ENCODE measurements at places on chromosomes 5 and 9.

GRCh38 chr5:142012792-142013388 lies at the start of gene GNPDA1:
GNPDA1 (minus strand) TSS chr5:142013027; CDS start chr5:142012035, 992 bp downstream.
- DNase-seq: peak; percentile 39

DNA sequence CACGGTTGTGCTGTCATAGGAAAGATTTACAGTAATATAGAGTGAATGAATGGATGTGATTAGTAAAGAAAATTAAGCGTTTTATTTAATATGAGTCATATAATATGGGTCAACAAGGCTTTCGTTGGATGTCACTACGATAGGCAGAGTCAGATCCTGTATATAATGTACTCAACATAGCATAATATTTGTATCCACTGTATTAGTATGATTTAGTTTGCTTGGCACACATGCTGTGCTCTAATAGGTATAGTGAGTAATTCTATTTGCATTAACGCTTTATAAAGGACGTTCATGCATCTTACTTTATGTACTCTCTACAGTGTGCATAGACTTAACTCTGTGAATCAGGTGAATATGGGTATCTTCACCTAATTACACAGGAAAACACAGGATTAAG lies 35.9 kb upstream of the AGGF1 start:
- DNase-seq: no peak

DNA sequence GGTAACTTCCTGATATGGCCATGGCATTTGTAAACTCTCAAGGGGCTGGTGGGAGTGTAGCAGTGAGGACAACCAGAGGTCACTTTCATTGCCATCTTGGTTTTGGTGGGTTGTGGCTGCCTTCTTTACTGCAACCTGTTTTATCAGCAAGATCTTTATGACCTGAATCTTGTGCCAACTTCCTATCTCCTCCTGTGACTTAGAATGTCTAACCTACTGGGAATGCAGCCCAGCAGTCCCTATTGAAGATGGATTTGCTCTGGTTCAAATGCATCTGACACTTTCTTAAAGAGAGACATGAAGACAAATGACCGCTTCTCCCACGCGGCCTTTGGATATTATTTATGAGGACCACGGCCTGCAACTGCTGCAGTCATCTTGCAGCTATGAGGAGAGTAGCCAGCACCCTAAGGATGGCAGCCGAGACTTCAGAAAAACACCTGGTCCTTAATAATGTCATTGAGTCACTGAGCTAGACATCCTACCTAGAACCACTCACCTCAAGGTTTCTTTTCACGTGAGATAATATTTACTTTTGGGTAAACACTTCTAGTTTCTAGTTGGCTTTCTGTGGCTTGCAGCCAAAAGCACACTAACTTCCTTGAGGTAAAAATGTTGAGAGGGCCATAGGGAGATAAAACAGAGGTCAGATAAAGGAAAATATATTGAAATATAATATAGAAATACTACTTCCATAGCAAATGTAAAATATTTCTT lies 28.2 kb downstream of the CETN3 start:
- DNase-seq: no peak

GRCh38 chr5:6185574-6185973 lies 192.8 kb downstream of the MED10 start:
- no peak for DNase-seq

DNA sequence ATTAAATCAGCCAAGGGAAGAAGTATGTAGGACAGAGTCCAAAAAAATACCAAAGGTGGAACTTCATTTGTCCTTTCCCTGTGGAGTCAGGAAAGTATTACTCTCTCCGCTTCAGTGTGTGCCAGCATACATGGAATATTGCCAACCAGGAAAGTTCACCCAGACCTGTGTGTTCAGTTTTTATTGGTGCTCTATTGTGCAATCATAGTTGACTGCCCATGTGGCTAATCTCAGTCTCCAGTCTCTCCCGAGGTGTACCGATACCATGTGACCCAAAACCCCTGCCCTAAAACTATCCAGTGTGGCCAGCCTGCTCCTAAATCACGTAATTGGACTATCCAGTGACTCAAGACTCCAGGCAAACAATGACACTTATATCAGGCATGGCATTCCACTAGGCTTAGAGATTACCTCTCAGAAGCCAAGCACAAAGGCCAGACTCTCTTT lies 38.8 kb downstream of the NFX1 start:
- no peak for DNase-seq

DNA sequence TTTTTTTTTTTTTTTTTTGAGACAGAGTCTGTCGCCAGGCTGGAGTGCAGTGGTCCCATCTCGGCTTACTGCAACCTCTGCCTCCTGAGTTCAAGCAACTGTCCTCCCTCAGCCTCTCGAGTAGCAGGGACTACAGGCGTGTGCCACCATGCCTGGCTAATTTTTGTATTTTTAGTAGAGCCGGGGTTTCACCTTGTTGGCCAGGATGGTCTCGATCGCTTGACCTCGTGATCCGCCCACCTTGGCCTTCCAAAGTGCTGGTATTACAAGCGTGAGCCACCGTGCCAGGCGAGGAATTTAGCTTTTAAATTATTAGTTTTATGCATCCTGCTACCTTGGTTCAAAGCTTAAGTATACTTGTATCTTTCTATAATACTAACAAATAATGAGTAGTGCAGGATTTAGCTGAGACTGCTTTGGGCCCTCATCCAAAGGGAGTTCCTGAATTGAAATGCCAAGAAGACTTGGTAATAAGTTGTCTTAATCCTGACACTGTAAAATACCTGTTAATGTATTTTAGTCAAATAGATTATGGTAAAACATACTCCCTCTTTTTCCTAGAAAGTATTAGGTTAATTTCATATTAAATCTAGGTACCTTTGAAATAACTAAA lies 5.0 kb downstream of the CDC42SE2 start:
- DNase-seq: no peak

GRCh38 chr9:61674465-61674864 lies 484.6 kb downstream of the SPATA31A7 start:
- no peak for DNase-seq

GRCh38 chr9:132698989-132699388 lies 28.7 kb downstream of the GTF3C4 start:
- no peak for DNase-seq

DNA sequence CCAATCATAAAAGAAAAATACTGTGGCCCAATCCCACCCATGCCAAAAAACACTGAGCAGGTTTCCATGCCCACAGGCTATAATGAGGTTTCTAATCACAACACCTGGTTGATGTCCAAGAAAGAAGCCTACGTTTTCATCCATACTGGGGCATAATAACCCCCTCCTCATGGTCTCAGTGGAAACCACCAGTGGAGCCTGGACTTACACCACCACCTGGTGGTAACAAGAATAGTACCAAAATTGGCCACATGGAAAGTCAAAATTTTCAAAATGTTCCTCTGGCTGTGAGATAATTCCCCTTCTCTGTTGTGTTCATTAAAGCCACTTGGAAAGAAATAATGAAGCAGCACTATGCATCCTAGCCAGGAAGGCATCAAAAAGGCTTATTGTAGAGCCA lies 687.3 kb upstream of the ST8SIA4 start:
- DNase-seq: no peak

- no peak for DNase-seq
These were observed 7.6 kb downstream of the TENT2 start for GRCh38 chr5:79619854-79620253.

DNA sequence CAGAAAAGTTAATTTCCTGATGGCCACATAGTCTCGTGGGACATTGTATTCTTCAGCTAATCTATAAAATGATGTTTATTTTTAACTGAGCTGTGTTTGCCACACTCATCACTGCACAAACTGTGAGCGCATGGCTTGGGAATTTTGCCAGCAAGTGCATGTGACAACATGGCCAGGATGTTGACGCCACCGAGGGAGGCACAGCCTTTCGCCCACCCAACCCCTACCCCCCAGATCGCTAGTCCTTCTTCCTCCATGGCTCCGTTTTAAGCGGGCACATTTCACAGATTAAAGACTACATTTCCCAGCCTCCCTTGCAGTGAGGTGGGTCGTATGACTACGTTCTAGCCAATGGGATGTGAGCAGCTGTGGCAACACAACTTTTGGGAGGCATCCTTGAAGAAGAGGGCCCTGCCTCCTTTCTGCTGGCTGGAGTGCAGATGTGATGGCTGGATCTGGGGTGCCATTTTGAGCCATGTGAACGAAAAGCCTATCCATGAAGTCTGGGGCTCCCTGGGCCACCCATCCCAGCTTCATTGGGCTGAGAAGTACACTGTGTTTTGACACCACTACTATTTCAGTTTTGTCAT lies 7.9 kb downstream of the NRARP start:
- DNase-seq: no peak

GRCh38 chr9:116391306-116391900 lies 237.8 kb downstream of the PAPPA start:
- no peak for DNase-seq

DNA sequence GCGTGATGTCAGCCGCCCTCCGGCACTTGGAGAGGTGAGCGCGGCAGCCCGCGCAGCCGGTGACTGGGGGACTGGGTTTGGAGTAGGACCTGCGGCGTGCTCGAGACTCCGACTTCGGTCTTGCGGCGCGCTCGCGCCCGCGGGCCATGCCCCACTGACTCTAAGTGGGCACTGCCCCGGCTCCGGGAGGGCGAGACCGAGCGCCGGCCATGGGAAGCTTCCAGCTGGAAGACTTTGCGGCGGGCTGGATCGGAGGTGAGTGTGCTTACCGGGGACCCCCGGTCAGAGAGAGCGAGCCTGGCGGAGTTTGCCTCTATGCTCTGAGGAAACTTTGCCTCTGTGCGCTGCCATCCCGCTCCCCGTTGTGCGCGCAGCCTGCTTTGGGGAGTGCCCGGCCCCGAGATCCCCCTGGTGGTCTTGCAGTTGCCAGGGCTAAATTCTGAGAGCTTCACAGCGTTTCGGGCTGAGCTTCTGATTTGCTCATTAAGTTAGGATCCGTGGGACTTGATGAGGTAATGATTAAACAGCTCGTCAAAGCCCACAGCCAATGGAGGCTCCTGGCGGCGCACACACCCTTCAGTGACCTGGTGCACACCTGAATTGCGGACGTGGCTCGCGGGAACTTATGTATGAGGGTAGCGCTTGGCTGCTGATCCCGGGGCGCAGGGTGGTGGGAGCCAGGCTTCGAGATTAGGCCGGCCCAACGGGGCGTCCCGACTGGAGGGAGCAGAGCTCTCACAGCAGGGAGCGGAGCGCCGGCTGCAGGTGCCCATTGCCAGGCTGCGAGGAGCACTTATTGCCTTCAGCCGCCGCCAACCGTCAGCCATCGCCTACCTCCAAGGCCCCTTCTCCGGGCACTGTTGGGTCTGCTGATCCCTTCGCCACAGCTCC lies at the start of gene SLC25A48:
Gene SLC25A48 (plus strand): TSS at position 25 of the 891 bp plus-strand sequence. CDS start 185 bp downstream, at position 210.
- no peak for DNase-seq

- no peak for DNase-seq
These were observed 79.4 kb downstream of the ZNF366 start for GRCh38 chr5:72427488-72428437.

GRCh38 chr9:14221119-14221518 lies 92.8 kb downstream of the NFIB start:
- DNase-seq: no peak

DNA sequence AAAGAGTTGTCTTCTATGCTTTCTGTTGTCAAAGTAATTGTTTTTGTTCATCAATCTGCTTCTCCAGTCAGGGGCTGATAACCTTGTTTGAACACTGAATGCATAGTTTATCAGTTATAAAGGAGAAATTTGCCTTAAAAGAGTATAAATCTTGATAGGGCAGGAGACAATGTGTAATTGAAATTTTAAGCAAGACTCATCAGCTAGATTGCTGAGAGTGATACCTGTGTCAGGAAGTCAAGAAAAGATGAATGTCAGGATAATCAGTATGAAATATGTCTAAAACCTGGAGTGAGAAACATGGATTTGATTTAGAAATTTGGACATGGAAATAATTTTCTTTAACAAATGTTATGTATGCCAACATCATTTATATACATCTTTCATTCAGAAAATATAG lies 1258.1 kb downstream of the EFNA5 start:
- DNase-seq: no peak

- no peak for DNase-seq
These were observed 44.5 kb downstream of the ERCC6L2 start for GRCh38 chr9:95920017-95920416.

DNA sequence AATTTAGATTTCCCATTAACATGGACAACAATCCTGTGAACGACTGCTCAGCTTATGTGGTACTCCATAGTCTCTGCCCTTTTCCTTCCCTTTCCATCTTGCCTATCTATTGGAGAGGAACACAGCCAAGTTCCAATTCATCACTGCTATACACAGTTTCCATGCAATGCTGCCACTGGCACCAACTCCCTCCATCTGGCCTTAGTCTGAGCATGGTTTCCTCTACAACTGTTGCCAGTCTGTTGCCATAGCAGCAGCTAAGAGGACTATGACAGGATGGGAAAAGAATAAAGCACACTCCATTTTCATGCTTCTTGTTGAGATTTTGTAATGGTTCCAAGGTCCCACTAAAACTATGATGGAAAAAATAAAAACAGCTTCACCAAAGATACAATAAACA lies 189.0 kb downstream of the HCN1 start:
- DNase-seq: no peak

DNA sequence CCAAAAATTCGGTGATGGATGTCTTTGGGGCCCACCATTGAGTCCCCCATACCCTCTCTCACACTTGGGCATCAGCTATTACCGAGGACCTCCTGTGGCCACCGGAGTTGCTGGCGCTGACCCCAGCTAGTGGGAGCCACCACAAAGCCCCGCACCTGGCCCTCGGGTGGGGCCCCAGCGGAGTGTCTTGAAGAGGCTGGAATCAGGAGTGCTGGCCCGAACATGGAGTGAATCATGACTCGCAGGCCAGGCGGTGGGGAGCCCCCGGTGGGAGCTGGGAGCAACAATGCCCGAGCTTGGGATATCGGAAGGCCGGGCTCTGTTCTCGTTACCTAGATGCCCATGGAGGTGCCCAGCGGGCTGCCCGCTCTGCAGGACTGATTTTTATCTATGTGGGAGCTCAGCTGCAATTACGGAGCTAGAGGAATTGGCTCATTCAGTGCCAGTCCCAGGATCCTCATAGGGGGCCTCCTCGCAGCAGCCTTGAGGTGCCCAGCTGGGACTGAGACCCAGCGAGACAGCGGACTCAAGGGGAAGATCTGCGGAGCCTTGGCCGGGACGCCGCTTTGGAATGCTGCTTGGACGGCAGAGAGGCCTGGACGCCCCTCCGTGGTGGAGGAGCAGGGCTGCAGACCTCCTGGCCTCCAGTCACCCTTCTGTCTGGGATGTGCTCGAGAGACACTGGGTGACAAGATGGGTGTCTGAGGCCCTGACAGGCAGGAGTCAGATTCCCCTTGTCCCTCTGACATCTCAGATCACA lies 70.8 kb downstream of the PSMB7 start:
- DNase-seq: no peak

DNA sequence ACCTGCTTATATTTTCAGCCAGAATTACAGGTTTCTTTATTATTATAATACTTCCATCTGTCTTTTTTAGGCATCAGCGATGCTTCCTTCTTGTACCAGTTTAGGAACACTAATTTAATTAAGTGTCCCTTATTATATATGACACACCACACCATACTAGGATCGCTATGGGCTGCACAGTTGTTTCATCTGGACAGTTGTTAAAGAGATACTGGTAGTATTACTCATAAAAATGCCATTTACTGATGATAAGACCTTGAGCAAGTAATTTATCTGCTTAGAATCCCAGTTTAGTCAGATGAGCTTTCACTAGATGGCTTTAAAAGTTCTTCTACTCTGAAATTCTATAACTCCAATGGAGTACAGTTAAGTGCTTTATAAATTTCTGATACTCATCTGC lies 17.1 kb downstream of the ARSK start:
- DNase-seq: no peak

- DNase-seq: no peak
These were observed 90.9 kb upstream of the BOD1 start for GRCh38 chr5:173707392-173707791.
